GM12878 (cell line): ENCODE measurements at places on chromosomes 12 and 14. TPM values are rescaled to one million over a fixed set of nuclear protein-coding genes. Genes with fewer than 3 reads are reported as not detected.
A peak's percentile ranks its signal among the peaks of the same experiment; 100 is the strongest.

DNA sequence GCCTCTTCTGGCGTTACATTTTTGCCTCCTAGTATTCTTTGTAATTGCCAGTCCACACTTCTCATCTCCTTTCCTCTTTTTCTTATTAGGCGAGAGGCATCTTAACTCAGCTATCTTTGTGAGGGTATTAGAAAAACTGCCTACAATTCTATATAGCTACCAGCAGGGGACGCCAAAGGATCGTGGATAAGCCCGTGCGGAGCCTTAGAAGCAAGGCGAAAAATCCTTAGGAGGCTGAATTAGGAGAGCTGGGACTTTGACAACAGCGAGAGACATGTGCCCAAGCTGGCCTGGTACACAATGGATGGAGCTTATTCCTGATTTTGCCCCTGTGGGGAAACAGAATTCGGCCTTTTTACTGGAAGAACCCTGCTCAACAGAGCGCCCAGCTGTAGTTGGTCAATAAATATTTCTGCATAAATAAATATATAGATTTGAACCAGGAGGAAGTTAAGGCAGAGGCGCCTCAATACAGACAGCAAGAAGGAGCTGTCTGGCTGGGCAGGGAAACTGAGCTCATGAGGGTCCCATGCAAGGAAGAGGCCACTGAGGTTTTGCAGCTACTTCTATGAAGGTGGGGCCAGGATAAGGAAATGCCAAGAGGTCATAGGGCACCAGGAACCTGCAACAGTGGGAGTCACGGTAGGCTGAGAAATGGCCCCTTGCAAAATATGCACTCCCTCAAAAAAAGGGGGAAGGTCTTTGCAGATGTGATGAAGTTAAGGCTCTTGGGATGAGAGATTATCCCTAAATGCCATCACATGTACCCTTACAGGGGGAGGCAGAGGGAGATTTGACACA, 14.6 kb upstream of the RBM19 start:
- no peaks in the 10 kb centered on the region for H3K36me3 ChIP-seq
- H3K27me3 ChIP-seq: no peaks in the 10 kb centered on the region
- no peak overlapping the region for H3K27ac ChIP-seq
- no peaks in the 10 kb centered on the region for H3K4me1 ChIP-seq
- no peak for DNase-seq
- no peak overlapping the region for H3K4me3 ChIP-seq

The MUCL1 gene
- not detected in 2 replicates for polyA plus RNA-seq

GRCh38 chr14:54175298-54175942, 218.8 kb upstream of the BMP4 start:
- DNase-seq: peak; percentile 16
- no peak overlapping the region for H3K4me3 ChIP-seq
- H3K4me1 ChIP-seq: no peaks in the 10 kb centered on the region
- no peaks in the 10 kb centered on the region for H3K36me3 ChIP-seq
- no peaks in the 10 kb centered on the region for H3K27me3 ChIP-seq

DNA sequence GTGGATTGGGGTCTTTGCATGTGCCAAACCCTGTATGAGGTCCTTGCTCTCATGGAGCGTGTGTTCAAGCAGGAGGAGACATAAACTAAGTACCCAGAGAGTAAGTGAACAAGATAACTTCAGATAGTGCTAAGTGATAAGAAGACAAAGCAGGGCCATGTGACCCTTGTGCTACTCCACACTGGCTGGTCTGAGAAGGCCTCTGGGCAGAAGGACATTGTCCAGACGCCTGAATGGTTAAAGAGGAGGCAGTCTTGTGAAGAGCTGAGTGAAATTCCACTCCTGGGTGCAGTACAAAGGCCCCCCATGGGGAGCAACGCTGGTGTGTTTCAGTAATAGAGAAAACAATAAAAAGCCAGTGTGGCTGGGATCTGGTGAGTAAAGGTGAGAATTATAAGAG, 93.3 kb upstream of the RIC8B start:
- no peak overlapping the region for H3K27ac ChIP-seq
- no peak overlapping the region for H3K4me3 ChIP-seq
- no peaks in the 10 kb centered on the region for H3K4me1 ChIP-seq
- no peak for DNase-seq

GRCh38 chr12:4779749-4780148, 59.5 kb downstream of the GALNT8 start:
- no peaks in the 10 kb centered on the region for H3K36me3 ChIP-seq
- no peaks in the 10 kb centered on the region for H3K4me1 ChIP-seq
- H3K4me3 ChIP-seq: no peak overlapping the region

The NFATC4 gene
- 2.6 and 2.9 TPM in 2 replicates for polyA plus RNA-seq

DNA sequence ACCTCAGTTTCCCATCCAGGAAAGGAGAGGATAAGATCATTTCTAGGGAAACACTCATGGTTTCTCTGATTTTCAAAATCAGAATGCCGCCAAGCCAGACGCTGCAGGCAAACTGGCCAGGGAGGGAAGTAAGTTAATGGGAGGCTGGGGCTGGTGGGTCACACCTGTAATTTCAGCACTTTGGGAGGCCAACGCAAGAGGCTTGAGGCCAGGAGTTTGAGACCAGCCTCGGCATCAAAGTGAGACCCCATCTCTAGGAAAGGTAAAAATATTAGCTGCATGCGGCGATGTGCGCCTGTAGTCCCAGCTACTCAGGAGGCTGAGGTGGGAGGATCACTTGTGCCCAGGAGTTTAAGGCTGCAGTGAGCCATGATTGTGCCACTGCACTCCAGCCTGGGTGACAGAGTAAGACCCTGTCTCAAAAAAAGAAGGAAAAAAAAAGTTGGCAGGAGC, 587 bp downstream of the SELPLG start:
- no peaks in the 10 kb centered on the region for H3K27me3 ChIP-seq
- no peak for DNase-seq
- H3K36me3 ChIP-seq: no peaks in the 10 kb centered on the region
- peaks cover 86% of the 10 kb centered on the region for H3K4me1 ChIP-seq
- peak overlapping the region; percentile 86 for H3K27ac ChIP-seq

DNA sequence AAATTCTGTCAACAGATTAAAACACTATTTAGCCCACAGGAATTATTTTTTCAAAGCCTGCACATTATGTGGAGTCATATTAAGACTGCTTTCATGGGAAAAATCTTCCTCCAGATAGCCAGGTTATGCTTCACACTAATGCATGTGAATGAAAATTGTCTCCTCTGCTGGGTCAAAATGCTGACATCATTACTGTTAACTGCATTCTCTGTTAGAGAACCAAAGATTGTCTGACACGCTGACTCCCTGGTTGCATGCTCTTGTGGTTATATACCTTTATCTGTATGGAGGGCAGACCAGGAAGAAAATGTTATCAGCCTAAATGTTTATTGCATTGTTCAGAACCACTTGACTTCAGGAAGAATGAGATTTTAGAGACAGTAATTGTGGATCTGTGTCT, 432.2 kb upstream of the MDGA2 start:
- H3K36me3 ChIP-seq: no peaks in the 10 kb centered on the region
- H3K27ac ChIP-seq: no peak overlapping the region
- H3K4me1 ChIP-seq: no peaks in the 10 kb centered on the region
- no peaks in the 10 kb centered on the region for H3K27me3 ChIP-seq
- no peak for DNase-seq

DNA sequence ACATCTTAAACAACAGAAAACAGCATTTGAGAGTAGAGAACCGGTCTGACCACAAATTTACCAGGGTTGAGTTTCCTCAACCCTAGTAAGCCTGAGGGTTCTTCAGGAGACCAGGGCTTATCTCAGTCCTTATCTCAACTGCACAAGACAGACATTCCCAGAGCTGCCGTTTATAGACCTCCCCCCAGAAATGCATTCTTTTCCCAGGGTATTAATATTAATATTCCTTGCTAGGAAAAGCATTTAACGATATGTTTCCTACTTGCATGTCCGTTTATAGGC, 12.3 kb downstream of the TMEM117 start:
- H3K4me3 ChIP-seq: no peak overlapping the region
- H3K27me3 ChIP-seq: no peaks in the 10 kb centered on the region
- H3K27ac ChIP-seq: no peak overlapping the region
- no peaks in the 10 kb centered on the region for H3K4me1 ChIP-seq
- DNase-seq: no peak
- no peaks in the 10 kb centered on the region; the same call in 1 of the 2 replicates for H3K36me3 ChIP-seq

- no peaks in the 10 kb centered on the region for H3K4me1 ChIP-seq
- no peaks in the 10 kb centered on the region for H3K36me3 ChIP-seq
- H3K27ac ChIP-seq: no peak overlapping the region
- H3K27me3 ChIP-seq: no peaks in the 10 kb centered on the region; the same call in 1 of the 2 replicates
Observed at GRCh38 chr12:111270774-111271173, 98.1 kb downstream of the PHETA1 start.

The RGS6 gene
- polyA plus RNA-seq: 13.1 and 13.5 TPM in 2 replicates

The RARG gene
- polyA plus RNA-seq: 3.2 and 6.0 TPM in 2 replicates

GRCh38 chr12:40959041-40959440, 229.1 kb upstream of the PDZRN4 start:
- H3K4me3 ChIP-seq: no peak overlapping the region
- H3K4me1 ChIP-seq: no peaks in the 10 kb centered on the region
- no peaks in the 10 kb centered on the region for H3K27me3 ChIP-seq
- DNase-seq: no peak
- H3K36me3 ChIP-seq: no peaks in the 10 kb centered on the region

DNA sequence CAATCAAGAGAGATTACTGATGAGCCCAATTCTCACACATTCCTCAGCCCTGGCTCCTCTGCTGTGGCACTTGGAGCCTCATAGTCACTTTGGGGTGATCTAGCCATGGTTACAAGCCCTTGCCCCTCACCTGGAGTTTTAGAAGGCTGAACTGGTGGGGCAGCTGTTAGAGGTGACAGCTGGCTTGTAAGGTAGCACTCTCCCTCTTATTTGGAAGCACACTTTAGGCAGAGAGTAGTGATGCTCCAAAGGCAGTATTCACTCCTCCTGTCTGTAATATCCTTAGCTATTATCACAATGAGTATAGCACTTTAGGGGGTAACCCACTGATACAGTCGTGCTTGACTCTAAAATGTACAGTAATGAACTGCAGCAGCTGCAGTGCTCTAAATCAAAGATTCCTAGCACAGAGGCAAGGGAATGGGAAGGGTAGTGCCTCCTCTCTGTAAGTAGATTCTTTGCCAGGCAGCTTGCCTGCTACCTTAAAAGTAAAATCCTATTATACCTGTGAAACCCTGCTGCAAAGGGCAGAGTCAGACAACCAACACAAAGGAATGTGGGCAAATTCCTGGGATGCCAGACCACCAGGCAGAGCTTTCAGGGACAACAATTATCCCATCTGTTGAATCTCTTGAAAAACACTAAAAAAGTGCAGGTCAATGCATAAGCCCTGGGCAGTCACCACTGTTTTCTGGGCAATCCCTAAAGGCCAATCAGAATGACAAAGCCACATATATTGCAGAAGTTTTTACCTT, 336.3 kb downstream of the NOVA1 start:
- no peaks in the 10 kb centered on the region for H3K27me3 ChIP-seq
- no peaks in the 10 kb centered on the region for H3K36me3 ChIP-seq
- DNase-seq: no peak
- H3K4me3 ChIP-seq: no peak overlapping the region
- H3K27ac ChIP-seq: no peak overlapping the region

The MEG3 gene
- 0.10 TPM in 1 of 2 replicates, not detected in the other for polyA plus RNA-seq

The KRT82 gene
- not detected in 2 replicates for polyA plus RNA-seq

GRCh38 chr12:26164118-26164517, 31.3 kb upstream of the SSPN start:
- H3K4me1 ChIP-seq: peaks cover 6% of the 10 kb centered on the region
- H3K36me3 ChIP-seq: no peaks in the 10 kb centered on the region
- no peak overlapping the region for H3K27ac ChIP-seq
- no peak for DNase-seq
- no peaks in the 10 kb centered on the region for H3K27me3 ChIP-seq

DNA sequence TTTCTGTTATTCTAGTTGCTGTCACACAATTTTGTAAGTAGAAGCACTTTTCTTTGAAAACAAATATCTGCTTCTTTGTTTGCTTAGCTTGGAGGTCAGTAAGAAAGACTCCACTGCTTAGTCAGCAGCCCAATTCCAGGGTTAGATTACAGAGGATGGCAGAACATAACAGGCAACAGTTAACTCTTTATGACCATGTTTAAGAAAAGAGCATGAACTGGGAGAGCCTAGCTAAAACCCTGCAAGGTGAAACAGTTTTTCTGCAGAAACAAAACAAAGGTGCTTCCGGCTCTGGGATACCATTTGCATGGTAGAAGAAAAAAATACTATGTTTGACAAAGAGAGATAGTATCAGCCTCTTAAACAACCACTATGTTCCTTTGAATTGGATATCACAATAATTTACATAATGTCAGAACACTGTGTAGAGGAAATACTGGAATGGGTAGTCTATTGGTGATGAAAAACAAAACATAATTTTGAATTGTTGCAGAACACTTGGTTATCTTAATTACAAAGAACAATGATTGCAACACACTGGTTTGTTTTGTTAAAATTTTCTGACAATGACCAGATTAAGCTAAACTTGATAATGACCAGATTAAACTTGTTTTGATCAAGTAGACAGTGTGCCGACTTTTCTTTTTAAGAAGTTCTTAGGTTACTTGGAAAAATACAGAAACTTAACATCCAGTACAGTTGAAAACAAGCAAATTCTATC, 22.4 kb upstream of the PPM1H start:
- H3K4me3 ChIP-seq: no peak overlapping the region
- DNase-seq: no peak
- H3K4me1 ChIP-seq: no peaks in the 10 kb centered on the region
- H3K27me3 ChIP-seq: no peaks in the 10 kb centered on the region

- H3K27ac ChIP-seq: no peak overlapping the region
- H3K4me1 ChIP-seq: no peaks in the 10 kb centered on the region; the same call in 1 of the 2 replicates
- no peaks in the 10 kb centered on the region for H3K27me3 ChIP-seq
- no peak for DNase-seq
- H3K36me3 ChIP-seq: no peaks in the 10 kb centered on the region
- no peak overlapping the region for H3K4me3 ChIP-seq
Observed at GRCh38 chr12:46451276-46452021, 78.9 kb upstream of the SLC38A2 start.

- no peaks in the 10 kb centered on the region for H3K36me3 ChIP-seq
- no peaks in the 10 kb centered on the region for H3K4me1 ChIP-seq
- no peak overlapping the region for H3K27ac ChIP-seq
- H3K4me3 ChIP-seq: no peak overlapping the region
- no peak for DNase-seq
Observed at GRCh38 chr14:51681411-51681810, 29.7 kb downstream of the FRMD6 start.

The SLC4A8 gene
- 3.4 TPM in 2 replicates for polyA plus RNA-seq

DNA sequence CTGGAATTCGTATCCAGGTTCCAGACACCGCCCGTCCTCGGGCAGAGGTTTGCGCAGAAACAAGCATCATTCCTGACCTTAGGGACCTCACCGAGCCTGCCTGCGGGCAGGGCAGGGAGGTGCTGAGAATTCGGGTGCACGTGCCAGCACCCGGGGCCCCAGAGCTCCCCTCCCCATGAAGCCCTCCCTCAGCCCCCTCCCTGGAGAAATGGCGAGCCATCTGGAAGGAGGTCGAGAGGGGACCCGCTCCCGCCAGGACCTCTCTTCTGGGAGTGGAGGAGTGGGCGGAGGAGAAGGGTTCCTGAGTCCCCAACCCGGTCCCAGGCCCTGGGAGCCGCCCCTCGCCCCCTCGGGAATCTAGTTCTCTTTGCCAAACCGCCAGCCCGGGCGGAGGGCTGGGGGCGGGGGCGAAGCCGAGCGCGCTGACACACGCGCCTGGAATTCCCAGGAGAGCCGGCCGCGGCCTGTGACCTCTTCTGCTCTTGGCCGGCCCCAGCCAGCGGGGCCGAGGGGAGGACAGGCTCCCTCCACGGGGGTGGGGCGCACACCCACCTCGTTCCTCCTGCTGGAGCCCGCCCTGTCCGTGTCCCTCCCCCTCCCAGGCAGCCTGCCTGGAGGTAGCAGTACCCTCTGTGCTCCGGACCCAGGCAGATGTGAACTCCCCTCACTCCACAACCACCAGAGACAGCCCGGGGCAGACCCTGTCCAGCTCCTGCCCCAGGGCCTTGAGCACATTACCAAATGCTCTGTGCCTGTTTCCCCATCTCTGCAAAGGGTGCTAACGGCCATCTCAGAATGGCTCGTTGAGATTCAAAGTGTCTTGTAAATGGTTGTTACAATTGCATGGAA, 23.0 kb upstream of the GPR132 start:
- peak overlapping the region; percentile 40; the same call in 1 of the 2 replicates for H3K4me3 ChIP-seq
- H3K27me3 ChIP-seq: no peaks in the 10 kb centered on the region
- no peak for DNase-seq
- H3K4me1 ChIP-seq: peaks cover 20% of the 10 kb centered on the region
- no peak overlapping the region for H3K27ac ChIP-seq

The ESPL1 gene
- polyA plus RNA-seq: 17.1 and 21.1 TPM in 2 replicates
